ENCODE measurements at places on chromosomes 12 and 14. TPM values are rescaled to one million over a fixed set of nuclear protein-coding genes. Genes with fewer than 3 reads are reported as not detected.

The TDRD9 gene
- total RNA-seq = 1.2 TPM

The NTS gene
- total RNA-seq = not detected

The DEGS2 gene
- 3.1 TPM for total RNA-seq

The IFNG gene
- 42.7 TPM for total RNA-seq

The CFAP251 gene
- 2.9 TPM for total RNA-seq

The KRT1 gene
- total RNA-seq = not detected

The IGFBP6 gene
- total RNA-seq = 2.0 TPM

The POLR3B gene
- 9.5 TPM for total RNA-seq

The PLA2G1B gene
- 0.99 TPM for total RNA-seq

The ACVRL1 gene
- not detected for total RNA-seq

The CFAP73 gene
- 1.7 TPM for total RNA-seq

The GPRC5D gene
- not detected for total RNA-seq

The USP44 gene
- total RNA-seq = 15.2 TPM

The KLRC2 gene
- 2.6 TPM for total RNA-seq

The SALL2 gene
- 2.9 TPM for total RNA-seq

The BDKRB2 gene
- not detected for total RNA-seq

The A2M gene
- not detected for total RNA-seq

The OAS2 gene
- total RNA-seq = 104 TPM

The DEPDC4 gene
- 3.7 TPM for total RNA-seq

The SPIC gene
- not detected for total RNA-seq

The SLC2A3 gene
- total RNA-seq = 528 TPM

The OAS1 gene
- total RNA-seq = 22.7 TPM

The WNT1 gene
- not detected for total RNA-seq
